HCEC 1CT (cell line): ENCODE measurements at places on chromosomes 4 and X.

GRCh38 chr4:86483773-86484172, 110.3 kb upstream of the PTPN13 start:
- no peak for DNase-seq

DNA sequence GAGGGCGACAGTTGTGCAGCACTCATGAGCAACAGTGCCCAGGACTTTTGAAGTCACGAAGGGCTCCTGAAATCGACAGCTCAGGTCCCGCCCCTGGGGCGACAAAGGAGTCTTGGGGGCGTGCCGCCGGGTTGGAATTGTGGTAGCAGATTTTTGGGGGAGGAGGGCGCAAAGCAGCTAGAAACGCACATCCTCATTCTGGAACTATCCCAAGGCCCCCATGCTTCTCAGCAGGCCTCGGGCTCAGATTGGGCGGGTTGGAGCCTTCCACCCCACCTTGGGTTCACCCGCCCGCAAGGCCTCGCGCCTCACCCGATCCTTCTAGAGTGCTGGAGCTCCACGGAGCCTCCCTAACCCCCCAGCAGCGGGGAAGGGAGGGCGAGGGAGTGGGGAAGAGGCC, 85.5 kb downstream of the HPRT1 start:
- no peak for DNase-seq

- DNase-seq: no peak
Observed at GRCh38 chr4:31735004-31735403, 1014.8 kb downstream of the PCDH7 start.

DNA sequence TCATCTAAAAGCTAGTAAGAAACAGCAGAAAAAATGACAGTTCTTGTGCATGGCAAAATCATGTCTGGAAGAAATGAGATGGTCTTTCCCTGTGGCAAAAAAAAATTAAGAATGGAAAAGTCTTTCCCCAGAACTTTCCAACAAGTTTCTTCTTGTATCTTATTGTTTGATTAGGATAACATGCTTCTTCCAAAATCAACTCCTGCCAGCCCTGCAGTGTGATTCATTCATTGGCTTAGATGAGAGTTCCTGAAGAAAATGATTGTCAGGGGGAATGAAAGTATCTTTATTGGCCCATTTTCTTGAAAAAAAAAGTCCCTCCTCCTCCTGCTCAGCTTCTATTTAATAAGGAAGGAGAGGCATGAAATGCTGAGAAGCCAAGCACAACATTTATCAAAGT, 407.7 kb downstream of the ARAP2 start:
- no peak for DNase-seq

DNA sequence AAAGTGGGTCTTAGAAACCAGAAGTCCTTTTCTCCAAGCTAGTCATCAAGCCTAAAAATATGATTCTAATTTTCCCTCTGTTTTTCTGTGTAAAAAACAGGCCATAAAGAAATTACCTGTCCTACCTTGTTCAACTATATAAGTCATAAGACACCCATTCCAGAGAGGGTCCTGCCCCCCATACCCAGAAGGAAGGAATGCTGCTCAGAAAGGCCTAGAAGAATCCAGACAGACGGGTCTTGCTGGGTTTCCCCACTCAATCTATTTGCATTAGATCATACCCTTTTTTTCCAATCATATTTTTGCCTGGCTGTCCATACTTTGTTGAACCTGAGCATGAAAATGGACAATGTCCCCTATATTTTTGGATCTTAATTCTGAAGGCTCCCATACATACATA, 16.3 kb upstream of the XAGE2 start:
- DNase-seq: no peak

DNA sequence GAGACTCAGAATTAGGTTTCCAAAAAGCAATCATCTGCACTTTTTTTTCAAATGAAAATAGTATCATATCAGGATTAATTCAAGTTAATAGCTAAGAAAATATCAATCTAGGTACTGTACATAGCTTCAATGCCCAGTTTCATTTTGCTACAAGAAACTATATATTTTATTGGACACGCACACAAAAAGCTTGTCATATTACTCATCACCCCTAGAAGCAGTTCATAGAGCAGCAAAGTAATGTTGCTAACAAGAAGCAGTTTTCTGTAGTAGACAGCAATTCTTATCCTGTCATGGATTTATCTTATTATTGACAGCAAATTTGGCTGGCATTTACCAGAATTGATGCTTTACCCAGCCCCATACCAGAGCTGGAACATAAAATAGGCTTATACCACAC, 52.3 kb upstream of the LSM6 start:
- no peak for DNase-seq

GRCh38 chr4:114284629-114285028, 305.2 kb upstream of the ARSJ start:
- no peak for DNase-seq

GRCh38 chr4:152785639-152786615, 6.2 kb downstream of the ARFIP1 start:
- DNase-seq: no peak

- DNase-seq: no peak
Observed at GRCh38 chrX:31355206-31355955, 283.5 kb upstream of the FTHL17 start.

- DNase-seq: no peak
Observed at GRCh38 chr4:23779839-23780238, 110.0 kb downstream of the PPARGC1A start.

DNA sequence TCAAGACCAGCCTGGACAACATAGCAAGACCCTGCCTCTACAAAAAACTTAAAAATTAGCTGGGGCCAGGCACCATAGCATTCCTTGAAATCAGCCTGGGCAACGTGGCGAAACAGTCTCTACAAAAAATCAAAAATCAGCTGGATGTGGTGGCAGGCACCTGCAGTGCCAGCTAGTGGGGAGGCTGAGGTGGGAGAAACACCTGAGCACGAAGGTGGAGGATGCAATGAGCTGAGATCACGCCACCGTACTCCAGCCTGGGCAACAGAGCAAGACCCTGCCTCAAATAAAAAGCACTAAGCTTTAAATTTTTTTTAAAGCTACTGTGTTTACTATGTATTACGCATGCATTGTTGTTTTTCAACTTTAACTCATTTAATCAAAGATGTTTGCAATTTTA, 3.2 kb downstream of the RPL9 start:
- DNase-seq: no peak

GRCh38 chr4:176988226-176988625, 195.5 kb upstream of the VEGFC start:
- peak; percentile 94 for DNase-seq

GRCh38 chr4:21768349-21769310, 179.9 kb downstream of the KCNIP4 start:
- peak; percentile 41 for DNase-seq

- DNase-seq: peak; percentile 69
Observed at GRCh38 chr4:68466185-68466584, 18.9 kb downstream of the TMPRSS11E start.

- peak; percentile 92 for DNase-seq
Observed at GRCh38 chr4:26171941-26172340, 148.9 kb upstream of the RBPJ start.

GRCh38 chr4:152928286-152928685, 7.8 kb upstream of the FHDC1 start:
- DNase-seq: no peak

DNA sequence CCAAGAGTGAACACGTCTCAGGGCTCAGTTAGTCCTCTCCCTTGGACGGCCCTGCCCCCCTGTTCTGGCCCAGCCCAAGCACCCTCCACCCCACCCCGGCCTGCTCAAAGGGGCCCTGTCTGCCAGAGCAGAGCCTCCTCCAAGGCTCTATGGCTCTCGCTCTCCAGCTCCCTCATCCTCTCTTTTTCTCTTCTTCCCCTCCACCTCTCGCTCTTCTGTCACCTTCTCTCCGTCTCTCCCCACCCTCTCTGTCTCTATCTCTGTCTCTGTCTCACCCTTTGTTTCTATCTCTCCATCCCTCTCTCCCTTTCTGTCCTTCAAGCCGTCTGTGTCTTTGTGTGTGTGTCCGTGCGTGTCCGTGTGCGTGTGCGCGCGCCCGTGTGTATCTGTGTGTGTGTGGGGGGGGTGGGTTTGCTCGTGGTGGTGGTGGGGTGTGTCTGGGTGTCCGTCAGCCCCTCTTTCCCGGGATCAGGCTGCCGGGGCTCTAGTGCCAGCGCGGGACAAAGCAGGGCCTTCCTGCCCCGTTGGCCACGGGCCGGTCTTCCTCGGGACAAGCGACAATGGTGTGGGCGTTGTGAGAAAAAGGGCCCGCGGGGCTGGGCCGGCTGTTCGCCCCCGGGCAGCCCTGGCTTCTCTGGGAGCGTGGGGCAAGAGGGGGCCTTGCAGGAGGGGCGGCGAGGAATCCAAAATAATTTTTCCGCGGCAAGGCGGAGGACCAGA, 8.7 kb downstream of the FRG2 start:
- DNase-seq: no peak

DNA sequence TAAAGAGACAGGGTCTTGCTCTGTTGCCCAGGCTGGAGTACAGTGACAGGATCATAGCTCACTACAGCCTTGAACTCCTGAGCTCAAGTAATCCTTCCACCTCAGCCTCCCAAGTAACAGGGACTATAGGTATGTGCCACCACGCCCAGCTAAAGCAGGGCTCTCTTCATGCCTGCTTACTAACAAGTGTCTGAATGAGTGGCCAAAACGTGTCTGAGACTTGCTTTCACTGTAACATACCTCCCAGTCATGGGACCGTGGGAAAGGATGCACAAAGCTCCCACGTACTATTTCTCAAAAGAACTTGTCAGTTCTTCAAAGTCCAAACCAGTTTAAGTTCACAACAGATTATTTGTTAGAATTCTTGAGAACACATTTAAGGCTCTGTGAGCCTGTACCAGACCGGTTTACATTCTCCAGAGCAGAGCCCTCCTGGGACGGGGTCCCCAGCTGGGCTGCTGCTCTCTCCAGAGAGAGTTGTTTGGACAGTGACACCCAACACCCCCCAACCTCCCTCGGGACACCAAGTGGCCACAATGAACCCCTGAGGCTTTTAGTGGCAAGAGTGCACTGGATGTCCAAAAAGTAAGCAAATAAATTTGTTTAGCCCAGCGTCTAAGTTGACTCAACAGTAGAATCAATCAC, 24.1 kb downstream of the SH3KBP1 start:
- DNase-seq: no peak

DNA sequence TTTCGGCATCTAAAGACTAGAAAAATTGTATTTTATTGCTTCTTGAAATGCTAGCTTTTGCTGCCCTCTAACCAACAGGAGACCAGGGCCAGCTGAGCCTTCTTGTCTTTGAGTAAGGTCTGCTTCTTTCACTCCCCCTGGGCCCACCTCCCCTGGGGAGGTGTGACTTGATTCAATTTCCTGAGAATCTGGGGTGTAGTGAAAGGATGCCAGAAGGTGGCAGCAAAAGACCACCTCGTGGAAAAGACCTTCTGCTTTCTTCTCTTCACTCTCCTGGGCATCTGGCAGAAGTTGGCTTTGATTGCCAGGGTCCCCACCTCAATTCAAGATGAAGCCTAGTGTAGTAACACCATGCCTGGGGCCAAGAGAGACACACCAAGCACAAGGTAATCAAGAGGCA, 96.5 kb upstream of the MAOA start:
- DNase-seq: peak; percentile 24

- DNase-seq: no peak
Observed at GRCh38 chrX:97494756-97495372, 611.2 kb downstream of the RPA4 start.

DNA sequence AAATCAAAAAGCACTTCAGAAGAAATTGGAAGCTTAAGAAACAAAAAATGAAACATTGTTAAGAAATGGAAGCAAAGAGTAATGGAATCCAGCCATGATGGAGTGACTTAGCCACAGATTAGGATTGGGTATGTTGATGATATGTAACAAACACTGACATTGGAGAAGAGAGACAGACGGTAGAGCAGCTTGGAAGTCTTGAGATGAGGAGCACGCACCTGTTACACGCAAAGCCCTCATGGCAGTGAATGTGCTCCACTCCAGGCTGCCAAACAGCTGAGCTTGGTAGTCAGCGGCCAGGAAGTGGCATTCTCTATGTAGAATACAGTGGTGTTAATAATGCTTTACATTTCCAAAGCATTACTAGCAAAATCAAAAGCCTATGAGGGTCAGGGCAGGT, 56.9 kb upstream of the GPRIN3 start:
- DNase-seq: no peak

DNA sequence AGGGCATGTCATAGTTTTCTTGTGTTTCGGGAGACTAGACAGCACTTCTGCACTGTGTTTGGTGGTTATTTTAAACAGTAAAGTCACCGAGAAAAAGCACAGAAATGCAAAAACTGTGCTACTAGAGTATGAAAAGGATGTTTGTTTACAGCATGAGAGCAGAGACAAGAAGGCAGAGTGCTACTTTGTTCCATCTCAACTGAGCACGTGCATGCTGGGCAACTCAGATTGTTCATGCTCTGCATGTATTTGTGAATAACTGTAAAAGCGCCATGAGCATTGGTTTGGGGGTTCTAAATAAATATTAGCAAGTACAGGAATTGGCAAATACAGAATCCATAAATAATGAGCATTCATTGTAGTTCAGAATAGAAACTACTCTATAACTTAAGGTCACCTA, 7.4 kb downstream of the EVC start:
- no peak for DNase-seq

- DNase-seq: no peak
Observed at GRCh38 chr4:65951177-65951576, 280.9 kb upstream of the EPHA5 start.

- peak; percentile 89 for DNase-seq
Observed at GRCh38 chrX:7083468-7084396, 63.8 kb upstream of the STS start.

GRCh38 chrX:143854006-143854405, 29.9 kb upstream of the UBE2NL start:
- peak; percentile 74 for DNase-seq

DNA sequence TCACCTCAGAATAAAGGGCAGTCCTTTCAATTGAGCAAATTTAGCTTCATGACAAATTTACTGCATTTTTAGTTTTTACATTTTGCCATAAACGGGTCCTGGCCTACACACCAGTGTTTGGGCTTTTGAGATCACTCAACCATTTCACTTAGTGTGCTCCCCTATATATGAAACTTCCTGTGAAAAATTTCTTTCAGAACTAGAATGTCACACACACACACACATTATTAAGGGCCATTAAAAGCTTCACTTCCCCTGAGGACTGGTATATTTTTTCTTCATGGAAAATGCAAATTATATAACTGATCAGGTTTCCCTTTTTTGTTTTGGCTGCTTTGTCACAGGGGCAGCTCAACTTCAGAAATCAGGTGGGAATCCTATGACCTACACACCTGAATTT, 206.5 kb downstream of the ENOX2 start:
- no peak for DNase-seq

- DNase-seq: no peak
Observed at GRCh38 chrX:42195506-42195905, 272.2 kb upstream of the CASK start.

DNA sequence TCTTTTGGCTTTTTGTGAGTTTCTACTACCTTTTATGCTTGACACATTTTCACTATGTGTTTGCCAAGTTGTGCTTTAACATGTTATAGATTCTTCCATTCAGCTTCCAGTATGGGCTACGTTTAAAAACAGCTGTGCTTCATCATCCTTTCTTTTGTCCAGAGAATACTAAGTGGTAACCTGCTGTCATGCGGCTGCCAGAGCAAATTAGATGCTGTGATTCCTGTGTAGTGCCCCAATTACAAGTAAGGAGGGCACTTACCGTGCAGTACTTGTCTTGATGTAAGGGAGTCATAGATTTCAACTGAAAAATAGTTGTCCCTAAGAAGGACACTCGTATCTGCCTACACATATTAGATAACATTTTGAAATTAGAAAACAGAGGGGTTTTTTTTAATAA, 531.8 kb upstream of the GALNTL6 start:
- DNase-seq: no peak
